ENCODE measurements at places on chromosomes 6 and 20.
A peak's percentile ranks its signal among the peaks of the same experiment; 100 is the strongest.

GRCh38 chr20:49381558-49382493, 100.6 kb downstream of the KCNB1 start:
- no peak for DNase-seq

GRCh38 chr6:167757249-167757648, 69.5 kb upstream of the AFDN start:
- DNase-seq = no peak

DNA sequence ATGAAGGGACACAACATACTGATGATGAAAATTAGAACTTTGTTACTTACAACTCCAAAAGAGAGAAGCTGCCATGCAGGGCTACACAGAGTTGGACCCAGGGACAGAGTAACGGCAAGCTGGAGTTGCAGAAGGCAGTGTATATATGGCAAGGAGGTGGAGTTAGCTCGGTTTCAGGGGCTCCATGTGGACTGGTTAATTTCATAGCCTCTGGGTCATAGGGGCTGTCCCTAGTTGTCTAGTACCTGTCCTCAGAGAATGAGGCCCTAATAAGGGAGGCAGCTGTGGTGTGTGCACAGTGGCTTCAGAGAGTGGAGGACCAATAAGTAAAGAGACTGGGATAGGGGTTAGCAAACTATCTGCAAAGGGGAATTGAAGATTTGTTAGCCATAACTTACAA, 7.9 kb upstream of the ZSCAN12 start:
- no peak for DNase-seq

GRCh38 chr6:137867685-137868509, 838 bp downstream of the TNFAIP3 start:
- DNase-seq = no peak

DNA sequence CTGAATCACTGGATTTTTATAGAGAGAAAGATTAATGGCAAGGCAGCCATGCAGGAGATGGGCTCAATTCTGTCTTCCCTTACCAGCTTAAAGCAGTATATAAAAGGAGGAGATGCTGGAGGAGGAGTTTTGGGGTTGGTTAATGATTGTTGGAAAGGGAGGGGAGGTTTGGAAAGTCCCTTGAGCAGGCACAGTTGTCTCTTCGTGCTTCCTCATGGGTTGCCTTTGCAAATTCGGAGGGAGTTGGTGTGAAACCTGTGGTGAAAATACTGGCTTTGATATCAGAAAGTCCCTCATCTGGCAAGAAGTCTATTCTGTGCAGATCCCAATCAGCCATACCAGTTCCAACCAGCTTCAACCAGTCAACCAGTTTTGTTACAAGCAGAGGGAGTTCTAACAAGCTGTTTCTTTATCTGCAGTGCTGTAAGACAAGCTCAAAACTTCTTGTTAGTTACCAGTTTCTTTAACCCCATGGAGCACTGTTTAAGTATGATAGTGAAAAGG, 107.0 kb downstream of the HIVEP1 start:
- no peak for DNase-seq

GRCh38 chr6:137915790-137916189, 48.7 kb downstream of the TNFAIP3 start:
- no peak for DNase-seq

- DNase-seq = no peak
These were observed 11.7 kb upstream of the RALY start for GRCh38 chr20:33981964-33982363.

GRCh38 chr6:8013763-8014162, 50.4 kb downstream of the BLOC1S5 start:
- no peak for DNase-seq

DNA sequence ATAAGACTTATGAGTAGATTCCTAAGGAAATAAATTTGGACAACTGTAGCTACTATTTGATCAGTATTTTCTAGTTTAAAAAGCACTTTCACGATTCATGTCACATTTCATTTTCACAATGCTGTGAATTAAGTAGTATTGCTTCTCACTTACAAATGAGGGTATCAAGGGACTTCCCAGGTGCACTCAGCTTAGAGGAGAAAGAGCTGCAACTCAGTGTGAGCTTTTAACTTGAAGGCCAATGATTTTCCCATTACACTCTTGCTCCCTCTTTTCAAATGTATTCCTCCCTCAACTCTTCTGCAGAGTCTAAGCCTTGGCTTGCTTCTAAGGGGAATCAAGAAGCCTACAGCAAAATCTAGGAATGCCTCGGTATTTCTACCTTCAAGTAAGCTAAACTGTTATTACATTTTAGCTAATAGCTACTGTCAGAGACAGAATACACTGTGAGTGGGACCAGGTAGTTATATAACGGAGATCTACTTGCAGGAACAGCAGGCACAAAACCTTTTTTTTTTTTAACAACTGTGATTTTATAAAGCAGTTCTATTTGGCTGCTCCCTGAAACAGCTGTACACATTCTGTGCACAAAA, 339.0 kb downstream of the SYNE1 start:
- DNase-seq = no peak

- no peak for DNase-seq
These were observed 42.5 kb downstream of the SLC2A12 start for GRCh38 chr6:134009876-134010275.

DNA sequence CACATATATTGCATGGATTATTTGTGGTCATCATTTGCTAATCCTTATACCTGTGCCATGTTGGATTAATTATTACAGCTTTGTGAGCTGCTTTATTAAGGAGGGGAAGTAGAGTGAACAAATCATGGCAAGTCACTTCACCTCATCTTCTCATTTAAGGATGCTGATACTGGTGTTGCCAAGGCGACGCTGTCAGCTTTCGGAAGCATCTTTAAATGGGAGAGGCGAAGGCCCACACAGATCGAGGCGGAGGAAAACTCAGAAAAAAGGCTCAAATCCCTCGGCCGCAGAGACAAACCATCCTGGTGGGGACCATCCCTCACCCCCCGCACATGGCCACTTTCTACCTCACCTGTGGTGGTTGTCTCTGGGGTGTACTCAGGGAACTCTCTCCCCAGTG, 34.8 kb downstream of the FAM110A start:
- DNase-seq = no peak

- no peak for DNase-seq
These were observed 162.9 kb downstream of the JARID2 start for GRCh38 chr6:15408758-15409157.

DNA sequence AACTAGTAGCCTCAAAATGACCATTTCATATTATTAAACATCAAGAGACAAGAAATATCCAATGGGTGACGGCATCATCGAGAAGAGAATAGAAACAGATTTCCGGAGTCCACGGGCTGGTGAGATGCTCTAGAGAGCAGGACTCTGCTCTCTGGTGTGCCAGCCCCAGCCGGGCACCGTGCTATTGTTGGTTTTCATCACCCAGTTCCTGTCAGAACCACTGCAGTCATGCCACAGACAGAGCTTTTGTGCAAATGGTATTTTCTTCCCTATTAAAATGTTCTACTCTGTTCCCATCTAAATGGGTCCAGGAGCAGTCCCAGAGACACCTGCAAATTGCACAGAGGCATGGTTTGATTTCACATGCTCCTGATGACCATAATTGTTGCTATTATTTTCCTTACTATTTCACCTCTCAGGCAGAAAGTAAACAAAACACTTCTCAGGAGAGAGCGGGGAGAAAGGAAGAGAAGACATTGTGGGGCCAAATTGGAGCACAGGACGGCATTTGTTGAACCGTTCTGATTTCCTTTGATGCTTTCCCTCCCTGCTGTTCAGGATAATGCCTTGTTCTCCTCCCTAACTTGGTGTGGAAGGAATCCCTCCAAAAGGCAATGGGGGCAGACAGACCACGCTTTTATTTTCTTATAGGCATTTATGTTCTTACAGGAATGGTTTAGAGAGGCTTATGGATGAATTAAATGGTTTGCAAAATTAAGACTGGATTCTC, 11.4 kb upstream of the RAMACL start:
- DNase-seq = no peak

GRCh38 chr6:33418690-33419291, 884 bp upstream of the CUTA start:
- no peak for DNase-seq

GRCh38 chr6:3965071-3965718, 113.7 kb downstream of the FAM217A start:
- DNase-seq = no peak

DNA sequence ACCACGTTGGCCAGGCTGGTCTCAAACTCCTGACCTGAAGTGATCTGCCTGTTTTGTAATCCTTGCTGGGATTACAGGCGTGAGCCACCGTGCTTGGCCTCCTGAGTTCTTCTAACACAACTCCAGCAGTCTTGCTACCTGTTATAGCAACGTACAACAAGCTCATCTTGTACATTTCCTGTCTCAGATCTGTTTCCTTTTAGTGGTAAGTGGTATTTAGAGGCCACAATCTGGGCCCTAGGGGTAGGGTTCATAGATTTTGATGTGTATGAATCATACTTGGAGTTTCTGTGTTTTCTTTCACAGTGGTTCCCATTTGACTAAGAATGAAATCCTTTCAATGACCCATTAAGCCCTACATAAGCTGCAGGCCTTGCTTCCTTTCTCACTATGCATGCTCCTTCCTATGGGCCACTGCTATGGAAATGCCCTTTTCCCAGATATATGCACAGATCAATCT, 27.1 kb upstream of the SYNCRIP start:
- no peak for DNase-seq

- DNase-seq = no peak
These were observed 122.9 kb downstream of the CLIC5 start for GRCh38 chr6:45892696-45893245.

DNA sequence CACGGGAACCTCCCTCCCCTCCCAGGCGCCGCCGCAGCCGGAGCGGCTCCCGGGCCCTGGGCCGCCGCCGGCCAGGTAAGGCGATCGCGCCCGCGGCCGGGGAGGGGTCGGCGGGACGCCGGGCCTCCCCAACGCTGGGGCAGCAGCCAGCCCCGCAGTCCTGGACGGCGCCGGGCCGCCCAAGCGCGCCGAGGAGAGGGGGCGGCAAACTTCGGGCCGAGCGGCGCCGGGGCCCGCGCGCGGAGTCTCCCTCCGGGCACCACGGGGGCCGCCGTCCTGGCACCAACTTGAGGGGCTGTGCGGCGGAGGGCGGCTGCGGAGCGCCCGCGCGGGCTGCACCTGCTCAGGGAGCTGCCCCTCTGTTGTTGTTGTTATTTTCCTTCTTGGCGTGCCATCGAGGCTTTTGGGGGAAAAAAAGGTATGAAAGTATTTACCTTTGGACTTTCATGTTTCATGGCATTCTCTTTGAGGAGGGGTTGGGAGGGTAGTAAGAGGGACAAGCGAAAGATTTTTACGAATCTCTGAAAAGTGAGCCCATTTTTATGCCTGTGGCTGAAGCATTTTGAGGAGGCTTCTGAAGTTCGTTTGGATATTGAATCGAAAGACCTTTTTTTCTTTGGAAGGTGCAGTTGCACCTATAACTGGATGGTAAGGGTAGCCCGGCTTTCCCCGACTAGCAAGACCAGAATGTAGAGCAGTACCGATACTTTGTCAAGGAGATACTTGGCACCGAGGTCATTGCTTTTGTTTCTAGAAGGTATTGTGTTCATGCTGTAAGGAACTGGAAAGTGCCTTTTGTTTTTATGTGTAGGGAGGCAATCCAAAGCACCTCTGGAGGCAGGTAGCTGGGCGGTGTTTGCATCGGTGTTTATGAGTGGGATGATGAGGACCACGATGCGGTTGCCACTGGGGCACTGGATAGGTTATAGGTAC, at the start of gene RNF182:
Gene RNF182 (plus strand): TSS at position 4 of the 933 bp plus-strand sequence. CDS start 52,168 bp downstream, outside the sequence.
- no peak for DNase-seq

- DNase-seq = no peak
These were observed 26.0 kb upstream of the MRGBP start for GRCh38 chr20:62770111-62770910.

GRCh38 chr6:46217671-46218131, 46.9 kb upstream of the ENPP5 start:
- no peak for DNase-seq

GRCh38 chr6:41707565-41708200, 27.7 kb downstream of the TFEB start:
- peak; percentile 14 for DNase-seq

DNA sequence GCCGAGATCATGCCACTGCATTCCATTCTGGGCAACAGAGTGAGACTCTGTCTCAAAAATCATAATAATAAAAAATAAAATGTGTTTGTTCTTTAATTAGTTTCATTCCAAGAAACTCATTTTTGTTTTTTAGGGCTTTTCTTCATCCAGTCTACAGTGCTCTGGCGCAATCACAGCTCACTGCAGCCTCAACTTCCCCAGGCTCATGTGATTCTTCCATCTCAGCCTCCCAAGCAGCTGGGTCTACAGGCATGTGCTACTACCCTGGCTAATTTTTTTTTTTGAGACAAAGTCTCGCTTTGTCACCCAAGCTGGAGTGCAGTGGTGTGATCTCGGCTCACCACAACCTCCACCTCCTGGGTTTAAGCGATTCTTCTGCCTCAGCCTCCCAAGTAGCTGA, 143.6 kb upstream of the JARID2 start:
- no peak for DNase-seq

DNA sequence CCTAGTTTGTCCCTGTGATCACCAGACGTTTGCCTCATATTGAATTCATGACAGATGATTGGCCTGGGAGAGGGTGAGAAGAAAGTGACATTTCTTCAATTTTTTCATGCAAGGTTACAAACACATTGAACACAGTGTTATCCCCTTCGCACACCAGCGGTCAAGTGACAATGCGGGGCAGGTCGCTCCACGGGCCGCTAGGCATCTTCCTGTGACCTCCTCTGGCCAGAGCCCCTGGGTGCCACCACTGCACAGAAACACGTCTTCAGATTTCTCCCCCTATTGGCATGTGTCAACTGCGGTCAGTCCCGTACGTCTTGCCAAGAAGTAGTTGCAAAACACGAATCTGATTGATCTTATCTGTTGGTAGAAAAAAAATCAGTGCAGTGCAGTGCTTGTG, 97.1 kb downstream of the PXDC1 start:
- DNase-seq = no peak

DNA sequence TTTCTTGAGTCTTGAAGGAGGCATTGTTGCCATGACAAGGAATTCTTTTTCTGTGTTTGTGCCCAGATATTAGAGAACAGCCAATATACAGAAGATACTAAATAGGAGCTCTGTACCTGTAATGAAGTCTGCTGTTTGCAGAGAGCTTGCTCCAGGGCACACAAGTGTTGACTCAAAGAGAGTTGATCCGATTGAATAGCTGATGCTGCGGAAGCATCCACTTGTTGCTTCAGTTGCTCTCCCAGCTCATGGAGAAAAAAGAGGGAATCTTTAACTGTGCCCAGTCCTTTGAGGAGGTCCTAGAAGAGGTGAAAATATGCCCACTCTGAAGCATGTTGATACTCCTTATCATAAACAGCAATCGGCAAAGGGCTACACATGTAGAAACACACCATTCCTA, 411.4 kb downstream of the ESR1 start:
- DNase-seq = no peak

GRCh38 chr6:35876902-35877301, 44.0 kb downstream of the SRPK1 start:
- no peak for DNase-seq

Measured in stimulated activated CD4-positive, alpha-beta T cell treated with anti-CD3 and anti-CD28 coated beads, Interleukin-1b, Interleukin-23, amount 100 ng/mL, for 24 hours (primary cell).